ENCODE measurements at places on chromosomes 3 and 15.
A peak's percentile ranks its signal among the peaks of the same experiment; 100 is the strongest.

DNA sequence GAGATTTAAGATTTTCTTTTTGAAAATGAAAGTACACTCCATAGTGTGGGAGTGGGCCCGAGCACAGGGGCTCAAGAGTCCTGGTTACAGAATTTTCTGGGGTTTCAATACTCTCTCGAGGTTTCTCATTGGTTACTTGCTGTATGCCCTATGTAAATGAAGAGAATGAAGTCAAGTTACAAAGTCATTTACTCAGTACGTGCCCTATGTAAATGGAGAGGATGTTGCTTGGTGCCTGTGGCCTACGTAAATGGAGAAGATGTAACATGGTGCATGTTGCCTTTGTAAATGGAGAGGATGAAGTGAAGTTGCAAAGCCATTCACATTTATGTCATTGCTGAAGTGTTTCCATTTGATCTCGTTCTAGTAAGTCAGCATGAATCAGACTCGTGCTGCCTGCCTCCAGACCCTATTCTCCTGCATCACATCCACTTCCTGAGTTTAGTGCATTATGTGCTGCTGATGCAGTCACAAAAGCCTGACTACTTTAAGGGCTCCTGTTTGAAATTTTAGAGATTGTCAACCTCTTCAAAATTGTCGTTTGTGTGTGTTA is 302.0 kb downstream of the ZBBX start:
- no peak for DNase-seq

GRCh38 chr15:58438956-58439355 is 7.2 kb downstream of the LIPC start:
- peak; percentile 5 for DNase-seq

GRCh38 chr3:171351676-171352075 is 108.5 kb downstream of the TNIK start:
- no peak for DNase-seq

DNA sequence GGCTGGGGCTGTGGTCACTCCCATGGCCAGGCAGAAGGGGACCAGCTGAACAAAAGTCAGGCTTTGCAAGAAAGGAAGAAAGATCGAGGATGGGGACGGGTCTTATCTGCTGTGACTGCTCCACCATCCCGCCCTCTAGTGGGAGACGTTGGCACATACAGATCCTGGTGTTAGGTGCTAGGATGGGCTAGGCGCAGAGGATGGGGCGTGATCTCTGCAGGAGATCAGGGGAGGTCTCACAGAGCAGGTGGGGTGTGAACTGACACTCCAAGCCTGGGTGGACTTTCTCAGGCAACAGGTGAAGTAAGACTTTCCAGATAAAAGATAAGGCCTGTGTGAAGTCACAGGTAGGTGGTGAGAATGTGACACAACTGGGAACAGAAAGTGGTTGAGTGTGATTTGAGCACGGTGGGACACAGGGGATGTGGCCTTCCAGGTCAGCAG is 141.9 kb upstream of the SMAD3 start:
- DNase-seq = no peak

GRCh38 chr3:186417791-186418190 is 55.8 kb upstream of the DGKG start:
- DNase-seq = no peak

- DNase-seq = peak; percentile 23
Observed at GRCh38 chr3:42387802-42388651, 22.4 kb downstream of the LYZL4 start.

DNA sequence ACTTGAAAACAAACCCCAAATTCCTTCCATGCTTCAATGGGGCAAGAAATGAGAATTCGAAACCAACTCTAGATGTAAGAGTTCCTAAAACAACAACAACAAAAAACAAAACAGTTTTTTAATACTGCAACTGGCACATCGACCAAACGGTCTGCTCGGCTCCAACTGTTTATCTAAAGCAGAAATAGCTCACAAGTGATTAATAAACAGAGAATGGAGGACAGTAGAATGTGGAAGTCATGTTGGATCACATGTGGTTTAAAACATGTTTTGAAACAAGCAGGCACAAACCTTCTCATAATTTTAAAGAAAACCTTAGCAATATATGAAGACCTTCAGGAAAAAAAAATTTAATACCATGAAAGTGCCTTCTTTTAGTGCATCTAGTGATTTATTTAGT is 55.1 kb downstream of the SETMAR start:
- no peak for DNase-seq

DNA sequence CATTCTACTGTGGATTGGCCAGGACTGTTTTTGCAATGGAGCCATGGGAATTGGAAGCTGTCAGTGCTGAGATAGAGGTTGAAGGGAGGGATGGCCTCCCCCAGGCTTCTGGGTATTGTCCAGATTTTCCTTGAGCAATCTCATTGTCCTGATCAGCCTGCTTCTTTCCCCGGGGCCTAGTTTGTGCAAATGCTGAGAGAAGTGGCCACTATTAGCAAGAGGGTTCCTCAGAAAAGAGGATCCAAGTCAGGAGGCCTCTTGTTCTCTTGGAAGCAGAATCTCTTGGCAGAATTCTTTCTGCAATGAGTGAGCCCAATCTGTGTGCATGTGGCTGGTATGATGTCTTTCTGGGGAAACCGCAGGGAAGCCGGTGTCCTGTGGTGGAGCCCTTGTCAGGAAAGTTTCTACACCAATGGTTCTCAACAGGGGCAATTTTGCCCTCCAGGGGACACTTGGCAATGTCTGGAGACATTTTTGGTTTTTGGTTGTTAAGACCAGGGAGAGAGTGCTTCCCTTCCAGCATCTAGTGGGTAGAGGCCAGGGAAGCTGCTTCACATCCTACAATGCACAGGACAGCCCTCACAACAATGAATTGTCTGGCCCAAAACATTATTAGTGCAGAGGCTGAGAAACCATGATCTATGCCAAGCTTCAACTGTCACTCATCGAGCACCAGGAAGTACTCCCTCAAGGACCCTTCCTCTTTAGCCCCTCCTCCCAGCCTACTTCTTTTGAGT is 2.0 kb downstream of the LIPC start:
- no peak for DNase-seq

DNA sequence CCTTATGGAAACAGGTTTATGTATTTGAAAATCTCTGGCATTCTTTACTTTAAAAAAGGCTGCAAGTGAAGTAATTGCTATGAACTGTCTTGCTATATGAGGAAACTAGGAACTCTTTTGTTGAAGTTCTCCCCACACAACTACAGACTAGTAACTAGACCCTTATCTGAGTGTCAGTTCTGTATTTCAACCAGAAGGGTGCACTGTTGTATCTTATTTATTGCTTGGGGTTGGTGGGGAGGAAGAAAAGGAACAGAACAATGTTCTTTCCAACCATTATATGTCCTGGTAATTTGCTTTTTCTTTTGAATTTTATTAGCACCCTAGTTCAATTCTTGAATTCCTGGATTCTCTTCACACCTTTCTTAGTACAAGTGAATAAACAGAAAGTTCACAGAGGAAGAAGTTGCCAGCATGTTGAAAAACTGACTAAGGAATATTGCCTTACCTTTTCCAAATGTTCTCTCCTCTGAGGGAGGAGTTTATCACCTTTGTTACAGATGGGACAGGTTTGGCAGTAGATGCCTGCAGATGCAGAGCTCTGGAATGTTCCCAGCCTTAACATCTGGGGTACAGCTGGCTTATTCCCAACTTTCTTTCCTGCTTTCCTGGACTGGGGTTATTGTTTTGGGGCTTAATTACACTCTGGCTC is 162.4 kb upstream of the CFAP20DC start:
- no peak for DNase-seq

DNA sequence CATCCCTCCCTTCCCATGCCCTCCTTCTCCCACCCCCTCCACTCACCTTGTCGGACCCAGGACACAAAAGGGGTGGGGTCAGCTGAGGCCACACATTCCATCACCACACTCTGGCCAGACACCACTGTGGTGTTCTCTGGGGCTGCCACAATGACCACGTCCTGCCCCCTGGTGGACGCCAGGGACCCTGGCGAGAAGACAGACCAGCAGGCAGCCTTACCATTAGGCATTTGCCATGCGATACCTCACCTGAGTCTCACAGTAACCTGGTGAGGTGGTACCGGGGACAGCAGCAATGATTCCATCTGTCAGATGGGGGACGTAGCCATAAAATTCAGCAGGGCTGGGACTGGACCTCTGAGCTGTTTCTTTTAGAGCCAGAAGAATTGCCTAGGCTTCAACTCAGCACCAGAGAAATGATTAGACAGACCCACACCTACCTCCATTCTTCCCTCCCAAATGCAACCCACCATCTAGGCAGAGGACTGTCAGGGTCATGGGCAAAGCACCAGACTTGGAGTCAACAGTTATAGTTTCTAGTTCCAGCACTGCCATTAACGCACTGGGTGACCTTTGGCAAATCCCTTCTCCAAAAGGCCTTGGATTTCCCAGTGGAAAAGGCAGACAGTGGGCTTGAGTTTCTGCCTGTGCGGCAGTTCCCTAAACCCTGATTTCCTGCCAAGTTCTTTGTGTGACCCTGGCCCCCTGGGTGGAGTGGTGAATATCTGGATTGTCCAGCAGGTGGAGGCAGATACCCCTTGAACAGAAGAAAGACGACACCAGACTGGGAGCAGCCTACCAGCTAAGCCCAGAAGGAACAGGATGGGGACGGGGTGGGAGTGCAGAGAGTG is 21.8 kb downstream of the IGDCC4 start:
- no peak for DNase-seq

DNA sequence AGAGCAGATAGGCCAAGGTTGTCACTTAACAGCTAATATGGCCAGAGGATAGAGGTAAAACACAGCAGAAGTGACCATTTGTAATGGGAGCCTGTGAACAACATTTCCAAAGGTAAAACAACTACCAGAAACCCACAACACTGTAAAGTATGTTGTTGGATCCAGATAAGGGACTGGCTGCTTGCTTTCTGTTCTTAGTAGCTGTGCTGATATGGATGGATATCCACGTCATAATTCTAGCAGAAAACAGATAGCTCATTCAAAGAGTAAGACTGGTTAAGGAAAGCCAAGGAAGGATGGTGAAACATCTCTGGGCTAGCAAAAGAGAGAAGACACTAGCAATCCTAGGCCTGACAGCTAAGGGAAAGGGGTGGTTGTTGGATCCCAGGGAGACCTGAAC is 36.9 kb upstream of the SPRED1 start:
- no peak for DNase-seq

DNA sequence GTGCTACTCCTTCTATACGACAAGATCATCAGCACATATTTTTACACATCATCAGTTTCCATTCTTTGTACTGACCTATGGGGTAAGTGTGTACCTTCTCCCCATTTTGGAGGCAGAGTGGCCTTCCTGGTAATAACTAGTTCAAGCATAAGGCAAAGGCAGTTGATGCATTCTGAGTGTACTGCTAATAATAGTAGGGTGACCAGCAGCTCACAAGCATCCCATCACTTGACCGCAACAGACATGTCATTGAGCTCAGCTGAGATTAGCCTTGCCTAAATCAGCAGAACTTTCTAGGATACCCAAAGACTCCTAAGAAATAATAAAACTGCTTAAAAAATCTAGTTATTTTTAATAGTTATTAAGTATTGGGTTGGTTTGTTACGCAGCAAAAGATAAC is 329.8 kb upstream of the FRG2C start:
- DNase-seq = no peak

- DNase-seq = peak; percentile 17
Observed at GRCh38 chr3:192917404-192918274, at the start of gene MB21D2. Gene MB21D2, minus strand, starts transcription at chr3:192917856. Its CDS starts 16 bp downstream, at chr3:192917840.

All from T-cell (primary cell).